Left lobe of liver (tissue), 2 donors: ENCODE measurements at places on chromosomes 4 and X. TPM values are rescaled to one million over a fixed set of nuclear protein-coding genes. Genes with fewer than 3 reads are reported as not detected.

The XAGE2 gene
- not detected for total RNA-seq

The SUPT20HL1 gene
- total RNA-seq, result not detected

The GAGE1 gene
- not detected for total RNA-seq

DNA sequence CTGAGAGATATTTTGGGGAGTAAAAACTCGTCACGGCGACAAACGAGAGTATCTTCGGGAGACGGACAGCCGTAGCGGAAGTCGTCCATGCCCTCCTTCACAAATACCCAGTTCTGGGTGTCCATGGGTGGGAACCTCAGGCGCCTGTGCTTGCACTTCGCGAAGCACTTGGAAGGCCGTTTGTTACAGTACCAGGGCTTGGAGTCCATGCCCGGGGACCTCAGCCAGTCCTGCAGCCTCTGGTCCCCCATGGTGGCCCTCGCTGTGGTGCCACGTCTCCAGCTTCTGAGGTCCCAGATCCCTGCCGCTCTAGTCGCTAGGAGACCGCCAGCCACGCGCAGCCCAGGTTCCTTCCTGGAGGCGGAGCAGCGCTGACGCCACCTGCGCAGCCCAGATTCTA lies at the start of gene FAM47A:
Gene FAM47A, minus strand, starts transcription at position 287 of the 400 bp plus-strand sequence. Its CDS starts 36 bp downstream, at position 251.
- DNase-seq, result no peak

- no peak for DNase-seq
Observed at GRCh38 chr4:176896211-176896610, 103.5 kb upstream of the VEGFC start.

DNA sequence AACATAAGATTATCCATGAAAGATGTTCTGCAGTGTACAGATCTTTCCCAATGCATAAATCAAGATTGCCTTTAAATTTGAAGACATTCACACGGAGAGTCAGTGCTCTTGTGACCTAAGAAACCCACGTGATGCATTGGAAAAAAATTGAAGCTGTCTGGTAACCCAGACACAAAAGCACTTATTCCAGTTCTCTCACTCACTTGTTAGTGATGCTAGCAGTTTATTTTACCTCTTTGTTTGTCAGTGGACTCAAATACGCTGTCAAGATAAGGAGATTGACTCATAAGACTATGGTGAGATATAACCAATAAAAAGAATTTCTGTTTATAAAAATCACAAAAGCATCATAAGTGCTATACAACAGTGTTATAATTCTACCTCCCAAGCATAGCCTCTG lies 245.8 kb upstream of the SMIM31 start:
- no peak for DNase-seq

DNA sequence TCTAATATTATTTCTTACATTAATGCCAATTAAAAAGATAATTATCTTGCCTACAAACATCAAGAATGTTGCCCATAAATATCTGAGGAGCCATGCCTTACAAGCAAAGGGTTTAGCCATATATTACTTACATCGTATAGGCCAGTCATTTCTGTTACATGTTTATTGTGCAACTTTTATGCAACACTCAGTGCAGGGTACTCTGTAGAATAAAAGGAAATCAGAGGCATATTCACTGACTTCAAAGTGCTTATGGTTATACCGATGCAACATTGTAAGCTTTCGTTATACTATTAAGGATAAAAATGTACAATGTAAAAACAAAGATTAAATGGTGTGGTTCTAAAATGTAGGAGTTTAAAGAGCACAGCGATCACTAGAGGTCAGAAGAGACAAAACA lies 315.9 kb downstream of the PCDH10 start:
- no peak for DNase-seq
